NCI-H187 (cell line): ENCODE measurements at places on chromosomes 4 and X.
A peak's percentile ranks its signal among the peaks of the same experiment; 100 is the strongest.

GRCh38 chr4:113945906-113946305 lies 33.5 kb downstream of the ARSJ start:
- DNase-seq: no peak

- DNase-seq: no peak
These were observed 357.5 kb upstream of the FAM47C start for GRCh38 chrX:36650622-36651021.

- peak; percentile 2 for DNase-seq
These were observed 97.4 kb downstream of the COL4A5 start for GRCh38 chrX:108537005-108537404.

DNA sequence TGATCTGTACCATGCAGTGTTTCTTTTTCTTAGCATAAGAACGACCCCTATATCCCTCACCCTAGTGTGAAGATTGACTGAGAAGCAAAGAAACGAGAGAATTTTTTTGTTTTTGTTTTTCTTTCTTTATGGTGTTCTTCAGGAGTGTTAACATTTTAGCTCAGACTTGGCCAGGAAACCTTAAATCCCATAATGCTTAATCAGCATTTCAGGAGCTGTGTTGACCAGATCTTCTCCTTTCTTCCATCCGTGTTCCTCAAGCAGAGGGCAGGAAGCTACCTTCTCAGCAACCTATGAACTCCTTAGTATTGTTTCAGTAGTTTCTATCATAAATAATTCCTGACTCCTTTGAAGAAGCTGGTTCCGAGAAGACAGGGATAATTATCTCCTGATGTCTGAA lies 1501.5 kb downstream of the STIM2 start:
- no peak for DNase-seq

- no peak for DNase-seq
These were observed 92.7 kb downstream of the NAP1L3 start for GRCh38 chrX:93580634-93581033.
